Colonic mucosa (tissue), 4 donors: ENCODE measurements at places on chromosomes 12 and 14. TPM values are rescaled to one million over a fixed set of nuclear protein-coding genes. Genes with fewer than 3 reads are reported as not detected.

DNA sequence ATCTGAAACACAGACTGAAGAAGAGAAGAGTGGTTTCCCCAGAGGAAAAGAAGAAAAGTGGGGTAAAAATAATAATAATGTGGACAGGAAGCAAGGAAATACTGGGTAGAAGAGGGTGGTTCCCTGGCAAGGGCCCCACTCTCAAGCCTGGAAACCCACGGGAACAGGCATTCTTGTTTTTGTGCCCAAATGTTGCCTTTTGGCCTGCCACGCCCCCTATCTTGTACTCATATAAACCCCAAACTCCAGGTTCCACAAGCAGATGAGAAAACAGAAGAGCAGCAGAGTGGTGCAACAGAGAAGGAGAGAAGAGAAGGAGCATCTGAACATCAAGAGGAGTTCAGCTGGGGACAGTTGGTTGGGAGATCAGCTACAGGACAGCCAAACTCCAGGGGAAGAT lies 51.2 kb downstream of the NDUFA12 start:
- no peaks in the 10 kb centered on the region for H3K36me3 ChIP-seq
- H3K4me3 ChIP-seq: no peak overlapping the region
- H3K27me3 ChIP-seq: no peaks in the 10 kb centered on the region

DNA sequence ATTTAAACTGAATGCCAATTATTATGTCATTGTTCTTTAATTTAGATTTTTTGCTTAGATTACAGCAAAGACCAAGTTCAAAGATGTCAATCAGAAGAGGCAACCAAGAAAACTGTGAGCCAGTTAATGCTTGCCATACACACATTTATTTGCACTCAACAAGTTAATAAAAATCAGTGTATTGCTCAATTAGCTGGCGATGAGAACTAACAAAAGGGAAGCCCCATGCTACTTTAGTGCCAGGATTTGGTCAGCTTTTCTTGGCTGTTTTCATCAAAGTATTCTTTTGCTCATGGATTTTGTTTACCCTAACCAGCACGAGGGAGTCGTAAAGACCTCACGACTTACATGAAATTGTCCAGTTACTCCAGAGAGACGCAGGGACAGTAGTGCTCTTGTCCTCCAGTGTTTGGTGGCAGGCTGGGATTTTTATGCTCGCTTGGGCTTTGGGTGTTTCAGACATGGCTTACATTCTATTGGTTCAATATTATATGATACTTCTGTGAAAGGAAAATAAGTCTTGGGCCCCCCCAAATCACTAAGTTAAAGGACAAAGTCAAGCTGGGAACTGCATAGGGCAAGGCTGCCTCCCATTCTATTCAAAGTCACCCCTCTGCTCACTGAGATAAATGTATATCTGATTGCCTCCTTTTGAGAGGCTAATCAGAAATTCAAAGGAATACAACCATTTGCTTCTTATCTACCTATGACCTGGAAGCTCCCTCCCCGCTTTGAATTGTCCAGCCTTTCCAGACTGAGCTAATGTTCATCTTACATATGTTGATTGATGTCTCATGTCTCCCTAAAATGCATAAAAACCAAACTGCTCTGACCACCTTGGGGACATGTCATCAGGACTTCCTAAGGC lies 7.4 kb upstream of the B4GALNT1 start:
- H3K4me1 ChIP-seq: no peaks in the 10 kb centered on the region
- H3K4me3 ChIP-seq: no peak overlapping the region
- H3K36me3 ChIP-seq: no peaks in the 10 kb centered on the region
- DNase-seq: no peak
- H3K27ac ChIP-seq: no peak overlapping the region

GRCh38 chr12:51521554-51522276 lies 69.3 kb upstream of the SCN8A start:
- H3K4me3 ChIP-seq: no peak overlapping the region
- no peak for DNase-seq
- H3K4me1 ChIP-seq: no peaks in the 10 kb centered on the region

The SYNDIG1L gene
- total RNA-seq: not detected

The TPI1 gene
- total RNA-seq: 1,097 TPM

The PARP11 gene
- 5.8 TPM for total RNA-seq

The GDF3 gene
- not detected for total RNA-seq
